Activated T-helper 1 cell treated with anti-CD3 and anti-CD28 coated beads, Interleukin-12 subunit alpha, Interleukin-12 subunit beta, Interleukin-2, Interleukin-4 antibody, amounts not matched to agents 30 ng/mL and 10 ng/mL and 1 ng/mL, durations not matched to agents 14 hours and 24 hours and 36 hours (primary cell): ENCODE measurements at places on chromosomes 2 and 18. TPM values are rescaled to one million over a fixed set of nuclear protein-coding genes. Genes with fewer than 3 reads are reported as not detected.

GRCh38 chr2:60596411-60596810 is 43.0 kb upstream of the BCL11A start:
- H3K27me3 ChIP-seq, result peaks cover 7% of the 10 kb centered on the region
- no peaks in the 10 kb centered on the region for H3K36me3 ChIP-seq
- DNase-seq, result no peak
- H3K27ac ChIP-seq, result no peak overlapping the region
- H3K4me3 ChIP-seq, result no peak overlapping the region

Gene SOCS6
- total RNA-seq, result 3.7 and 3.9 TPM in 2 replicates

DNA sequence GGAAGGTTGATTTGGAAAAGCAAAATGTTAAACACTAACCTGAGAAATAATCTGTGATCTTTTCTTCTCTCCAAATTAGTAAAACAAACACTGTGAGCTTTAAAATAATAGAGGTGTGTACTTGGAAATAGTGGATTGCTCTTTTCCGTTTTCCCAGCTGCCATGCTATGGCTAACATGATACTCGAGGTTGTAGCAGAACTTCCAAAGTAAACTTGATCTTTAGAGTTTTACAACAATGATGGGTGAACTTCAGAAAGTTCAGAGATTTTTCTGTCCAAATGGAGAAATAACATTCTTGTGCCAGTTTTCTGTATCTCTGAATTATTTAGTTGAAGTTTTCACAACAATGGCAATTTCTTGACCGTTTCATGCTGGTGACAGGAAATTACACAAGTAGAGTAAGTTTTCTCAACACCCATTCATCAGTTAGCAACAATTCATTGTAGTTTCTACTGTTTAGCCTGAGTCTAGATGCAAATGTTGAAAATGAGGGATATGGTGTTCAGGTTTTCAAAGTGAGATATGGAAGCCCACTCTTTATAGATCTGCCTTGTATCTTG is 135.3 kb upstream of the CTAGE1 start:
- DNase-seq, result no peak
- H3K4me3 ChIP-seq, result no peak overlapping the region
- peaks cover 15% of the 10 kb centered on the region for H3K27me3 ChIP-seq
- no peaks in the 10 kb centered on the region for H3K4me1 ChIP-seq
- H3K27ac ChIP-seq, result no peak overlapping the region

Gene ANKRD53
- total RNA-seq, result not detected in 2 replicates

DNA sequence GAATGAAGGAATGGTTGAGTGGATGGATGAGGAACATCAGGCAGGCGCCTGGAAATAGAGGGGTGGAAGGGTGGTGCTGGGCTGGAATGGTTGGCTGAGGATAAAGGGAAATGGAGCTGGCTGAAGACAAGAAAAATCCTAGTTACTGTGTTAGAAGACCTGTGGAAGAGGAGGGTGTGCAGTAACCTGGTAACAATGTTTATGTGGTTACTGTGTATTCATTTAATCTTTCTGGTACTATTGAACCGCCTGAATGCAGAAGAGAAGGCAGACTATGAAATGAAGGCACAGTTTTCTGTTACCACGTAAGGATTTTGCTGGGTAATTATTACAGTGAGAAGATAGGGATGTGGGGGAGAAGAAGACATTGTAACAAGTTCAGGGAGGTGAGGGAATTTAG is 110.3 kb upstream of the MGAT5 start:
- H3K27me3 ChIP-seq, result no peaks in the 10 kb centered on the region
- no peak for DNase-seq
- no peak overlapping the region for H3K27ac ChIP-seq

GRCh38 chr2:68125821-68126220 is 31.9 kb upstream of the PNO1 start:
- DNase-seq, result no peak
- H3K27ac ChIP-seq, result no peak overlapping the region
- peaks cover 5% of the 10 kb centered on the region for H3K4me1 ChIP-seq
- H3K36me3 ChIP-seq, result peaks cover 2% of the 10 kb centered on the region

Gene CLHC1
- total RNA-seq, result 9.0 and 12.3 TPM in 2 replicates
